ENCODE measurements at places on chromosomes 3 and 15.

- DNase-seq: no peak
Observed at GRCh38 chr3:29581311-29581710, 300.4 kb downstream of the RBMS3 start.

DNA sequence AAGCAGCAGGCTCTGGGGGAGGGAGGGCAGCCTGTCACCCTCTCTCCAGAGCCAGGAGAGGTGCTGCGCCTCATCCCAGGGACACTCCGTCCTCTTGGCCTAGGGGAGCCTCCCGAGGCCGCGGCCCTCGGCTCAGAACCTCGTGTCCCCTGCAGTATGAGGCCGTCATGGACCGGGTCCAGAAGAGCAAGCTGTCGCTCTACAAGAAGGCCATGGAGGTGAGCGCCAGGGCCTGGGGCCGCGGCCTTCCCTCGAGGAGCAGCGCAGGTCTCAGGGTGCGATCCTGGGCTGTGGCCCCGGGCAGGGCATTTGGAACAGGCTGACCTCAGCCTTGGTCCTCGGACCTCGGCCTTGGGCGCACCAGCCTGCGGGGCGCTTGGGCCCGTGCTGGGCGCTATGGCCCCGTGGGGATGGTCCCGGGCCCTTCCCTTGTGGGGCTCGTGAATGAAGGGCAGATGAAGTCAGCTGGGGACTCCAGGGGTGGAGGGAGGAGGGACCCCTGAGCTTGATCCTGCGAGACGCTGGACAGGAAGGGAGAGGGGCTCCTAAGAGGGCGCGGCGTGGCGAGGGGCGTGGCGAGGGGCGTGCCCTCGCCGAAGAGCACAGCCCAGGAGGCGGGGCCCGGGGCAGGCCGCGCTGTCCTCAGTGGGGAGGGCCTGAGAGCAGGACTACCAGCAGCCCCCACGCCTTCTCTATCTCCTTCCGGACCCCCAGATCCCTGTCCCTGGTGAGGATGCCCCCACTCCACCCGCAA, 32.9 kb downstream of the PSTPIP1 start:
- no peak for DNase-seq

GRCh38 chr15:37059086-37059485, 41.3 kb downstream of the MEIS2 start:
- no peak for DNase-seq

DNA sequence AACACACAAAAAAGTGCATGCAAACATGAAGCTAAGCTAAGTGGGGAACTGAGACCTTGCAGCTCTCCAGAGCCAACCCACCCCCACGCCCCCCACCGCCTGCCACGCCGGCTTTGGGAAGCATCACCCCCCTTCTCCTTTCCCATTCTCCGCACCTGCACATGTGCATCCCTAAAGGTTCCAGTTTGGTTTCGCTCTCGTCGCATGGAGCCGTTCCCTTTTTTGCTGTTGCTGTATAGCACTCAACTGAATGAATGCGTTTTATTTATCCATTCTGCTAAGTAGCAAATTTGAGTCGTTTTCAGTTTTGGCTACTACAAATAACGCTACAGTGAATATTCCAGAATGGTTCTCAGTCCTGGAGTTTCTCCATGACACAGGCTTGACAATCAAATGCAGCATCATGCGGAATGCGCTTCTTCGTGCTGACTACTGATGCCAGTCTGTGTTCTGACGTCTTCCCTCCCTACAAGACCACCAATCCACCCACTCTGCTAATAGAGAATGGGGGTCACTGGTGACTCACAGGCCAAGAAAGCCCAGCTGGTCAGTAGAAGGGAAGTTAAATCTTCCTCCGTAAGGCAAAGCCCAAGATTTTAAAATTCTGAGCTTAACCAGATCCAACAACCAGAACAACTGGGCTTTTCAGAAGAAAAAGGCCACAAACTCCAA, 115.3 kb downstream of the XXYLT1 start:
- DNase-seq: no peak

- DNase-seq: no peak
Observed at GRCh38 chr3:55647063-55647462, 160.0 kb upstream of the WNT5A start.

- no peak for DNase-seq
Observed at GRCh38 chr3:37523361-37523760, 338.3 kb upstream of the CTDSPL start.

- no peak for DNase-seq
Observed at GRCh38 chr3:46710229-46710628, 7.4 kb downstream of the PRSS50 start.

GRCh38 chr15:76168237-76168984, 108.6 kb downstream of the TMEM266 start:
- DNase-seq: no peak

- DNase-seq: no peak
Observed at GRCh38 chr15:67825881-67826716, 790 bp downstream of the SKOR1 start.

DNA sequence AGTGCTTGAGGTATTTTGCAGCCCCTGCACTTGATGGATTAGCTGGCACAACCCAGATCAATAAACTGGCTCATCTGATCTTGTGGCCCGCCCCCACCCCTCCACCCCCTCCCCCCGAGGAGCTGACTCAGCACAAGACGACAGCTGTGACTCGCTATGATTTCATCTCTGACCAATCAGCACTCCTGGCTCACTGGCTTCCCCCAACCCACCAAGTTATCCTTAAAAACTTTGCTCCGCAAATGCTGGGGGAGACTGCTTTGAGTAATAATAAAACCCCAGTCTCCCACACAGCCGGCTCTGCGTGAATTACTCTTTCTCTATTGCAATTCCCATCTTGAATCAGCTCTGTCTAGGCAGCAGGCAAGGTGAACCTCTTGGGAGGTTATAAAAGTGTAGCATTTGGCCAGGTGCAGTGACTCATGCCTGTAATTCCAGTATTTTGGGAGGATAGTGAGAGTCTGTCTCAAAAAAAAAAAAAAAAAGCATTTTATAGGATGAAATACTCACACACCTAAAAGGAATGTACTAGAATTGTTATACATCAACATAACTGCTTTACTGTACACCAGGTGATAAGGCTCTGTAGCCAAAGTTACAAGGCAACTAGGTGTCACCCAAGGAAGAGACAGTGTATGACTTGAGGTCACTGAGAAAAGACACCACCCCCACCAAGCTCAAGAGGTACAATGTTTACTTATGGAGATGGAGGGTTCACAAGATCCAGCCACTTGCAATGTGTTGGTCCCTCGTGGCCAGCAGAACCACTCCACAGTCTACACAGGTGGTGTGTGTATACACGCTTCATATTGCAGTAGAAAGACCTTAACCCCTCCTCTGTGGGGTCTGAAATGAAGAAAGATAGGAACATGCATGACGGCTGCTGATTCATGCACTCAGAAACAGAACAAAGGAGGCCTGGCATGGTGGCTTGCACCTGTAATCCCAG, 8.6 kb downstream of the ZNF445 start:
- DNase-seq: no peak

DNA sequence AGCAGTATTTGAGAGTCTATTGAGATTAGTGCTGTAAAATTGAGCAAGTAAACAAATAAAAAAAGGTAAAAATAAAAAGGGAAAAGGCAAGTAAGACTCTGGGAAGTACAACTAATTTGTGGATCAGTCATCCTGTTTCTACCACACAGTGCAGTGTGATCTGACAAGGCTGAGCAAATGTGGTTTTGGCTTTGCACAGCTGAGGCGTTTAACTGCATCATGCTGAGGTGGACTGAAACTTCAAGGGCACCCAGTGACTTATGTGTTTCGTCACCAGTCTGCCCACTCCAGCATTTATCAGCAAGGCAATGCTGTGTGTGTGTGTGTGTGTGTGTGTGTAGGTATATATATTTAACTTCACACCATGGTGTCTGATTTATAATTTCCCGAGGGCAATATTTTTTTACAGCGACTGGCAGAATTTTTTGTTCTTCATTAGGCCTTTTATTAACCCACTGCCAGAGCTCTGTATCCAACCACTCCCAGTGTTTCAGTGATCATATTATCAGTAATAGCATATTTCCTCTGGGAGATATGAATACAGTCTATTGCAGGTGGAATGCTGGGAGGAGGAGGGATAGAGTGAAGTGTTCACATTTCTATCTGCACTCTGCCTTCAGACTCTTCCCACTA, 131.5 kb upstream of the SATB1 start:
- no peak for DNase-seq

GRCh38 chr3:119609301-119609700, 11.6 kb downstream of the PLA1A start:
- DNase-seq: no peak

DNA sequence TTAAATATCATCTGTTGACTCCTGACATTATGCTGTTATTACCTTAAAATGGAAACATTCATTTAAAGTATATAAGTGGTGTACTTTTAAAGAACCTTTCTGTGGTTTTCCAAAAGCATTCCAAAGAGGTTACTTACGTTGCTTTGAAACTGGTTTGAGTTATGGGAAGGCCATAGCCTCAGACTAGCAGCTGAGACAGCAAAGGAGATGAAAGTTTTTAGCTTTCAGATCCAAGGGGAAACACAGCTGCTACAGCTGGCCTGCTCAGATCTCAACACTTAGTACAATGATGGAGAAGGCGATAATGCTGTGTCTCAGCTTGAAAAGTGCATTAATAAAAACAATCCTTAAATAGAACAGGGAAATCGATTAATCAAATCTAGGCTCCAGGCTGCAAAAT, 921.1 kb downstream of the ROBO1 start:
- DNase-seq: no peak

- DNase-seq: no peak
Observed at GRCh38 chr3:129684270-129684669, 77.8 kb upstream of the PLXND1 start.

DNA sequence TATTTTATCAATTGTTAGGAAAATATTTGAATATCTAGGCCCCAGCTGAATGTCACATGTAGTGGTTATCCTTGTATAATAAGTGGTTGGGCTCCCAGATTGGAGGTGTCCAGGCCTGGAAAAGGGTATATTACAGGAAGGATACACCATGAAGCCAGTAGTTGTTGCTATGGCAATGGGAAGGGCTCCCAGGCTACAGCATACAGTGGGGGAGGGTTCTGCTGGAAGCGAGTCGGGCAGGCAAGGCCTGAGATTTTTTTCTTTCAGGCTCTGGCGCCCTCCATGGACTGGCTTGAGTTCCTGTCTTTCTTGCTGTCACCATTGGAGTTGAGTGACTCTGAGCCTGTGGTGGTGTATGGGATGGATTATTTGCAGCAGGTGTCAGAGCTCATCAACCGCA, 8.9 kb downstream of the ECE2 start:
- no peak for DNase-seq

DNA sequence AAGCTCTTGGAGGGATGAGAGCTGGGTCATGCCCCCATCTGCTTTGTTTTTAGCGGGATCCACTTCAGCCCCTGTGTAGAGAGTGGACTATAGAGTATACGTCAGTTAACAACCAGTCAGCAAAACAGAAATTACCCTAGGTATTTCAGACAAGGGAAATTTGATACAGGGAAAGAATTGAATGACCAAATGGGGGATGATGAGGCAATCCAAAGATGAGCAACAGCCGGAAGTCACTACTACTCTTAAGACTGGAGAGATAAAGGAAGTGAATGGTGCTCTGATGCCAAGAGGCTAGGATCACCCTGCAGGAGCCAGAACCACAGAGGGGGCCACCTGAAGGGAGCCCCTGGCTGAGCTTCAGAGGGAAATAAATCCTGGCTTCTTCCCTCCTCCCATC, 1.7 kb upstream of the GPR62 start:
- no peak for DNase-seq

DNA sequence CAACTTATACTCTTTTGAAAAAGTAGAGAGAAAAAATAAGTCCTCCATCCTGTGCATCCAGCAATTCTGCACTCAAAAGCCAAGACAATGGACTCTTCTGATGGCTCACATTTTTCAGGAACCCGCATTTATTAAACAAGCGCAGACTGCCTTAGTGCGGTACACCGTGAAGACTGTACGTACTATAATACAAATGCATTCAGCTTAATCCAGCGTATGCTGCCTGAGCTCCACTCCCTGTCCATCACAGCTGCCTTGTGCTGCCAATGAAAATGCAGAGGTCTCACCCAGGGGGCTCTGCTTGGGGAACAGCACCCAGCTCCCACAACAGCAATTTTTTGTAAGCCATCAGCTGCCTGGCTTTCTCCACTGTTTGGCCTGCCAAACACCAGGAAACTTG, 350.9 kb downstream of the ULK4 start:
- DNase-seq: no peak

DNA sequence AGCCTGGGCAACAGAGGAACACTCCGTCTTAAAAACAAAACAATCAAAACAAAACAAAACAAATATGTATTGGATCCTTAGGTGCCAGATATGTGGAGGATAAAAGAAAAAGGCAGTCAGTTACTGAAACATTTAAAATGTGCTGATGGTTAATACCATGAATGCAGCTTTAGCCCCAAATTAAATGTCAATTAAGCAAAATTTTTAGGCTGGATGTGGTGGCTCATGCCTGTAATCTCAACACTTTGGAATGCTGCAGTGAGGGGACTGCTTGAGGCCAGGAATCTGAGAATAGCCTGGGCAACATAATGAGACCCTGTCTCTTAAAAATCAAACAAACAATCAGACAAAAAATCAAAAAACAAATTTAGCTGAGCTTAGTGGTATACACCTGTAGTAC, 8.5 kb upstream of the CHMP2B start:
- no peak for DNase-seq

GRCh38 chr3:172087602-172088580, 48.5 kb downstream of the FNDC3B start:
- DNase-seq: no peak

- DNase-seq: peak; percentile 2
Observed at GRCh38 chr15:73873889-73874511, 636 bp downstream of the TBC1D21 start.

GRCh38 chr3:48435774-48436476, 4.0 kb downstream of the CCDC51 start:
- peak; percentile 61 for DNase-seq

GRCh38 chr3:55245351-55245750, 241.8 kb downstream of the WNT5A start:
- no peak for DNase-seq

DNA sequence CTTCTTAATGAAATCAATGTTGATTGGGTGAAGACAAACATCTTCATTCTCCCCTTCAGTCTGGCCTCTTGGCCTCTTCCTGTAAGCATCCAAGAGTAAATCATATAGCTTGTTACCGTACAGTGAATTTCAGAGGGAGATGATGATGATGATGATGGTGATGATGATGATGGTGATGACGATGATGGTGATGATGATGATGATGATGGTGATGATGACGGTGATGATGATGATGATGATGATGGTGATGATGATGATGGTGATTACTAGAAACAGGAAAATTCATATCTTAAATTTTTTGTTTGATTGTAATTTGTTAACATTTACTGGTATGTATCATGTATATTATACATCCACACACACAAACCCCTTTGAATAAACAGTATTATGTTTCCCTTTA, 256.1 kb upstream of the PLSCR5 start:
- no peak for DNase-seq

GRCh38 chr15:92707880-92708551, 52.4 kb upstream of the FAM174B start:
- DNase-seq: no peak
